ENCODE measurements at places on chromosomes 16 and 17.

DNA sequence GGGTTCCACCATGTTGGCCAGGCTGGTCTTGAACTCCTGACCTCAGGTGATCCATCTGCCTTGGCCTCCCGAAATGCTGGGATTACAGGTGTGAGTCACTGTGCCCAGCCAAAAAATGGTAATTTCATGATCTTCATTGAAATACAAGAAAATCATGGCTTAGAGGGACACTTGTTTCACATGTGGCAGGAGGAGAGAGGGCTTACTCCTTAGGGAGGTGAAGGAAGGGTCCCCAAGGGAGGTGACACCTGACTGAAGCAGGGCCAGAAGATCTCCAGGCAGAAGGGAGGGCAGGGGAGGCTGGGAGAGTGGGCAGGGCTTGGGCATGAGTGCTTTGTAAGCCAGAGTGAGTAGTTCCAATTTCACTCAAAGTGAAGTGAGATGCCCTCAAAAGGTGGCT, 20.0 kb upstream of the ITGAX start:
- no peak for DNase-seq

- no peak for DNase-seq
Observed at GRCh38 chr16:685967-686366, 1.8 kb upstream of the JMJD8 start.

DNA sequence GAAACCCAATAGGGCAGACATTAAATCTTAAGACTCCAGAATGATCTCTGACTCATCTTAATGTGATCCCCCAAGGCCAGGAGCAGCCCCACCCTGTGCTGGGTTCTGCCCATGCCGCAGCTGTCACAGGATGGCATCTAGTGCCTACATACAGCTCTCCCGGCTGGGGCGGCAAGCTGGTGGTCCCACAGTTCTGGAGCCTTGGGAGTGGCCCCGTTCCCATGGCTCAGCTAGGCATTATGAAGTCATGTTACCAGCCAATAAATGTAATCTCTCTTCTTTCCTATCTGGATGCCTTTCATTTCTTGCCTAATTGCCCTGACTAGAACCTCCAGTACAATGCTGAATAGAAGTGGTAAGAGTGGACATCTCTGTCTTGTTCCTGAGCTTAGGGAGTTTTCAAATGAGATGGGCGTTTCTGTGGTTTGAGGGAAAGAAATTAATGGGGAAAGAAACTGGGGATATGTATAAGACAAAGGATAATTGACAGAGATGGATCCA, 95.7 kb upstream of the DNAH17 start:
- DNase-seq = no peak

DNA sequence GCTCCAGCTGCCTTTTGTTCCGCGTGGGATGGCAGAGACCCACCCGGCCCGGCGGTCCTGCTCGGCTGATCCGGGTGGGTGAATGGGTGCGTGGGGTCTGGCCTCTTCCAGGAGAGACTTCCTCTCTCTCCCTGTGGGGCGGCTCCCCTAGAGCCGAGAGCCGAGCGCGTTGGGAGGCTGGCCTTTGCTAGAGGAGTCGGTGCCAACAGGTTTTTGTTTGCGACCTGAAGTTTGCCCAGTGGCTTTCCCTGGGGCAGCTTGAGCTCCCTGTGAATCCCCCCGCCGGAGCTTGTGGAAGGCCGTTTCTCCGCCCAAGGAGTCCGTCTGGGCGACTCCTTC, 970 bp downstream of the EPN2 start:
- DNase-seq = peak; percentile 22

DNA sequence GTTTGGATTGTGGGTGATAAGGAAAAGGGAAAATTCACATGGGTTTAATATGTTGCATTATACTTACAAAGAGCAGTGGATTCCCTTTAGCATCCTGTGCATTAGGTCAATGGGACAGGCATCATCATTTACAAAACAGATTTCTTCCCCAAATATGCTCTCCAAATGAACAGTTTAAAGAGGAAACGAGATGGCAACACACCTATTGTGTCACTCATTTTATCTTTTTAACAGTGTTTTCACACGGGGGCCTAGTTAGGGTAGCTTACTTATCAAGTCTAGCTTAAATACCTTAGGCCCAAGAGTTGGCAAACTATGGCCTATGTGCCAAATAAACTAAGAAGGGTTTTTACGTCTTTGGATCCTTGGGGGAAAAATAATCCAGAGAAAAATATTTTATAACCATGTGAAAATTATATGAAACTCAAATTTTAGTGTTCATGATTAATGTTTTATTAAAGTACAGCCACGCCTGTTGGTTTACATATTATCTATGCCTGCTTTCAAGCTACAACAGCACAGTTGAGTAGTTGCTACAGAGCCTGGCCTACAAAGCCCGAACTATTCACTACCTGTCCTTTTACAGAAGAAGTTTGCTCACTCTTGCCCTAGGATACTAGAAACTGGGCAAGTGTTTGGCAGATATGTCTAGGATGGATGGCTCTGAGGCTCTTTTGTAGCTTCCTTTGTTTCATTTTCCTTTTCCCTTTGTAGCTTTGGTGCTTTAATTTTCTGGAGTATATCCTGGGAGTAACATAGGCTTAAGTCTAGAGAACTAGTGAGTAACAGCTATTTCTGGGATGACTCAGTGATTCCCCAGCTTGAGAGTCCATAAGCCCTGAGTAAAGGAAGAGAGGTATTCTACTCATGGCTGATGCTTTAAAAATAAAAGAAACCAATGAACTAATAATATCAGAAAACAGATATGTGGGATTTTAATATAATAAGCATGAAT, 12.4 kb downstream of the NUP93 start:
- no peak for DNase-seq

- no peak for DNase-seq
Observed at GRCh38 chr16:68528233-68528632, 10.9 kb upstream of the ZFP90 start.

- DNase-seq = no peak
Observed at GRCh38 chr17:1069847-1070246, 72.9 kb downstream of the TIMM22 start.

DNA sequence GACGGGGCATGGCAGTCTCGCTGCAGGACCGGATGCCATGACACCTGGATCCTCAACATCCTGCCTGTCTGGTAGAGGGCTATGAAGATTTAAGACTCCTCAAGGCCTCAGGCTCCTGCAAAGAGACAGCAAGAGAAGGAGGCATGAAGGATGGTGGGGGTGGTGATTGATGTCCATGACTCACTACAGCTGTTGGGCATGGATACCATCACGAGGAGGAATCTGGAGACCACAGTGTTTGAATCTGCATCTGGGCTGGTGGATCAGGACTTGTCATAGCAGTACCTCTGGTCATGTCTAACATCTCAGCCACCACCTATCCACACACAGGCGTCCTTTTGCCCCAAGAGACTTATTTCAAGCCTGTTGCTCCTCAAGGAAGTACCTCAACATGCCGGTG, 50.2 kb upstream of the WSCD1 start:
- DNase-seq = no peak

GRCh38 chr17:67385122-67385988, 8.3 kb downstream of the PITPNC1 start:
- DNase-seq = no peak

DNA sequence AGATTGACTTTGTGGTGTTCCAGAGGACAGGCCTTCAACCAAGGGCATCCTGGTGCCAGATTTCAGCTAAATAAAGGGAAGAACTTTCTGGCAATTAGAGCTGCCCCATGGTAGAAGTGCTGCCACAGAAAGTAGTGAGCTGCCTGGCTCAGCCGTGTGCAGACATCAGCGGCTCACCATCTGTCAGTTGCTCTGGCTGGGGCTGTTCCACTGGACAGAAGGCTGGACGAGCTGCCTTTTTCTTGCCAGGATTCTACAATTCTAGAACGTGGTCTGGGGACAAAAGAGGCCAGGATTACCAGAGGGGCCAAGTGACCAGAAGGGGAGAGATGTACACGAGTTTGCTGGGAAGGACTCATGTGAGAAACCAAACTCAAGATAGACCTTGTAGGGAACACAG, 107.0 kb upstream of the RPL38 start:
- no peak for DNase-seq

DNA sequence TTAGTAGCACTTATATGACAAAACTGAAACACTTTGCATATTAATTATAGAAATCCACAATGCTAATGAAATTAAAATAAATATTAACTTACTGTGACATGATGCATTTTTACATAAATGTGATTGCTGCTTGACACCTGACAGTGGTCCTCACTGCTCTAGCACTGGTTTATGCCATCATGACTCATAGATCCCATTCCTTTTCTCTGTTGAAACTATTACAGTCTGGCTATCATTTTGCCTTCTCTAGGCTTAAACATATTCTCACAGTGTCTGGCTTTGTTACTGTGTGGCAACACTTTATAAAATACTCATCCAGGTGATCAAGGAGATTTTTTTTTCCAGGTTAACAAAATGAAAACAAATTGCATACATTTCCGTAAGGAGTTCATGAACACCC, 108.0 kb downstream of the MRTFB start:
- no peak for DNase-seq

GRCh38 chr16:9311303-9311954, 220.0 kb downstream of the HAPSTR1 start:
- no peak for DNase-seq
